ENCODE measurements at places on chromosomes 3 and 15. TPM values are rescaled to one million over a fixed set of nuclear protein-coding genes. Genes with fewer than 3 reads are reported as not detected.

CD200R1 gene
- not detected for total RNA-seq

ABHD5 gene
- total RNA-seq, result 11.3 TPM

BLM gene
- 11.8 TPM for total RNA-seq

LRIG1 gene
- 25.2 TPM for total RNA-seq

AGBL1 gene
- total RNA-seq, result not detected

ACTC1 gene
- not detected for total RNA-seq

ERICH6 gene
- total RNA-seq, result not detected

LRRC3B gene
- not detected for total RNA-seq

PIK3CA gene
- total RNA-seq, result 5.0 TPM

XCR1 gene
- total RNA-seq, result not detected

ARRDC4 gene
- 3.8 TPM for total RNA-seq

DNA sequence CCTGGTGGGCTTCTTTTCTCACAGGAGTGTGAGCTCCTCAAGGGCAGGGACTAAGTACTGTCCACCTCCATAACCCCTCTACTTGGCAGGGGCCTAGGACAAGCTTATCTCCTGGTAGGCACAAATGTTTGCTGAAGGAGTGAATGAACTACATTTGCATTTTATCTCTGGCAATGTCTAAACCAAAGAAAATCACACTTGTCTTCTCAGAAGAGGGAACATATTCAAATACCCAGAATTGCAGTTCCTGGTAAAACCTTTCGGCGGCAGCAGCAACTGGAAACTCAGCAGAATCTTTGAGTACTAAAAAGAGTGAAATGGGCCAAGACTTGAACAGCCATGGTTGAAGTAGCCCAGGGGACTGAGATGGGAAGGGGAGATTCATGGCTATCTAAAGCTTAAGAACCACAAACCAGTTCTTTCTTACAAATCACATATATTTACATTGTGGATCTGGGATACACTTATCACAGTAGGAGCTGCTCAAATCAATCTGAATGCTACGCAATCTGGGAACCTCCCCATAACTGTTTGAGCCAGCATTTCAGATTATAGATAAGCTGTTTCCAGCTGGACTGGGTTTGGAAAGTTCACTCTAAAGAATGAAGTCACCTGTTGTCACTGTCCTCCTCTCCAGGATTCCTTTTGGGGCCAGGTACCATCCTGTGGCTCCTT lies 18.7 kb upstream of the PTPN9 start:
- peak; percentile 24 for DNase-seq

DNA sequence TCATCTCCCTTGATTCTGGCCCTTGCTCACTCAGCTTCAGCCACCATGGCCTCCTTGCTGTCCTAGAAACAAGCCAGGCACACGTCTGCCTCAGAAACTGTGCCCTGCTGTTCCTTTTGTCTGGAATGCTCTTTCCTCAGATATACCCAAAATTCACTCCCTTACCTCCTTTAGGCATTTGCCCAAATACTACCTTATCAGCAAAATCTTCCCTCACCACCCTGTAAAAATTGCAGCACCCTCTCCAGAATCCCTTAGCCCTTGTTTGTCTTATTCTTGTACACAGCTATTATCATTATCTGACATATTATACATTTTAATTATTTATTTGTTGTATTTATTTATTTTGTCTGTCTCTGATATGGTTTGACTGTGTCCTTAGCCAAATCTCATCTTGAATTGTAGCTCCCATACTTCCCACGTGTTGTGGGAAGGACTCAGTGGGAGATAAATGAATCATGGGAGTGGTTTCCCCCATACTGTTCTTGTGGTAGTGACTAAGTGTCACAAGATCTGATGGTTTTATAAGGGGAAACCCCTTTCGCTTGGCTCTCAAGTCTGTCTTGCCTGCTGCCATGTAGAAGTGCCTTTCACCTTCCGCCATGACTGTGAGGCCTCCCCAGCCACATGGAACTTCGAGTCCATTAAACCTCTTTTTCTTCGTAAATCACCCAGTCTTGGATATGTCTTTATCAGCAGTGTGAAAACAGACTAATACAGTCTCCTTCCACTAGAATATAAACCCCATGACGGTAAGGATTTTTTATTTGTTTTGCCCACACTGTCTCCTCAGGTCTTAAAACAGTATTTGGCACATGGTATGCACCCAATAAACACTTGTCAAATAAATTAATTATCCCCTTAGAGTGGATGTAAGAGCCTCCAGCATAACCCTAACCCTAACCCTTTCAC lies 60.0 kb upstream of the STT3B start:
- DNase-seq, result no peak

DNA sequence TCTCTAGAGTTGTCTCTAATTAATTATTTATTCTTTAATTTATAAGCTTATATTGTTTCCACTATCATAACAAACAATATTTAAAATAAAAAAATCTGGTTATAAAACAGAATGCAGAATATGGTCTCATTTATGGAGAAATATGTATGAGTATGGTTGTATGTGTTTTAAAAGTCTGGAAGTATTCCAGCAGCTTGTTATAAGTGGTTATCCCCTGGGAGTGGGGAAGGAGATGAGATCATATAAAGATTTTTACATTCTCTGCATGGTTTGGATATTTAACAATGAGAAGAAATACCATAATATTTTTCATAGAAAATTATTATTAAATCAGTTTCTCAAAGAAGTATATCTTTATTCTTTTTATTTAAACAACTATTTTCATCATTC lies 135.4 kb upstream of the MB21D2 start:
- DNase-seq, result no peak

DNA sequence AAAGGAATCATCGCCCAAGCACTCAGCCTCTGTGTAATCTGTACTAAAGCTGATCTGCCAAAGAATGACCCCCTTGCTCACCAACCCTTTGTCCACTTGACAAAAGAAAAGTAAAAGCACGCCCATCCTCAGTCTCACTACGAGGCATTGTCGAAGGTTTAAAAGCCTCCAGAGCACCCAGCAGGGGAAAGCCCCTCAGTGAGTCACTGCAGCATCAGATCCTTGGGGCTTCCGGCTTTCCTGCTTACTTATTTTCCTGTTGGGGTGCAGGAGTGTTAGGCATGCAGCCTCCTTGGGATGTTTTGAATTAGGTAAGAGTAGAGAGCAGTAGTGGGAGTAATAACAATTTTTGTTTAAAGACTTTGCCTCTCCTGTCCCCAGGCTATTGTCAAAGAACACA lies 216.1 kb downstream of the MTHFS start:
- DNase-seq, result no peak

GRCh38 chr15:90906181-90906849 lies 3.2 kb downstream of the MAN2A2 start:
- DNase-seq, result no peak

DNA sequence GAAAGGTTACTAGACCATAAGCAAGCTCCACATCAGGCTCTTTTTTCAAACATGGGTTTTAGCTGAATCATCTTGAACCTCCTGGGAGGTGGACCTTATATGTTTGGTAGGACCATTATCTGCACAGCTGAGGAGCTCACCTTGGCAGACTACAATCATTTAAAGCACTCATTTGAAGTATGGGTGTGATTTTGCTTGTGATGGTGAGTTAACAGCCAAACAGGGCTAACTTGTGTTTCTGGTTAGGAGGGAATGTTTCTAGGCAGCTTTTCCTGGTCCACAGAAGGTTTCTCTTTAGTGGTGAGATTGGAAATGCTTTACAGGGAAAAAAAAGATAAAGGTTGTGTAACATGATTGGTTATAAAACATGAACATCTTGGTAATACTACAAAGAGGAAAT lies 61.8 kb downstream of the ARHGEF26 start:
- DNase-seq, result no peak

- no peak for DNase-seq
Measured at GRCh38 chr3:193149998-193150397, 91.0 kb upstream of the PLAAT1 start.

- DNase-seq, result no peak
Measured at GRCh38 chr3:168100777-168101492, 5.2 kb upstream of the GOLIM4 start.

DNA sequence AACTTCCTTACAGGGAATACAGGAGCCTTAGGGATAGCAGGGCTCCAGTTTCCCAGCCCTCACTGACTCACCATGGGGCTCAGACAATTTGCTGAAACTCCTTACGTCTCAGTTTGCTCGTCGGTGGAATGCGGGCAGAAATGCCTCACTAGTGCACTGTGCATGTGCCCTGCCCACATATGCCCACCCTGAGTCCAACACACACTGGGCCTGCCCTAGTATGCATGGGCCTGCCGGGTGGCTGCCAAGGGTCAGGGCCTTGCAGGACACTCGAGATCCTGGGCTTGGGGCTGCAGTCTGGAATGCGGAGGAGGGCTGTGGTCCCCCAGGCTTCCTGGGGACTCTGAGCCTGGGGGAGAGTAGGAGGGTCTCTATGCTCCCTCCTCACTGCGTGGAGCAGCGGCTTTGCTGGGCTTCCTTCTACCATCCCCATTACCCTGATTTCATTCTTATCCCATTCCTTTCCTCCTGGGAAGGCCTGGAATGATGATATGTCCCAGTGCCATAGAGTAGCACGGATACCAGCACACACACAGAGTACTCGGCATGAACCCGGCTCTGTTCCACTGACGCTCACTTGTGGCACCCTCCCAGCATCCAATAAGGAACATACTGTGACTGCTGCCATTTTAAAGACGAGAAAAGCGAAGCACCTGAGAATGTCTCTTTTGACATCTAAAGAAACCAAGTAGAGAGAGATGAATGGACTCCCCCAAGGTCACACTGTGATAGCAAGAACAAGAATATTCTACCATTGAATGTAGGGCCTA lies 124.2 kb downstream of the ASB7 start:
- no peak for DNase-seq

- peak; percentile 84 for DNase-seq
Measured at GRCh38 chr3:107855710-107856109, 235.1 kb downstream of the CD47 start.

DNA sequence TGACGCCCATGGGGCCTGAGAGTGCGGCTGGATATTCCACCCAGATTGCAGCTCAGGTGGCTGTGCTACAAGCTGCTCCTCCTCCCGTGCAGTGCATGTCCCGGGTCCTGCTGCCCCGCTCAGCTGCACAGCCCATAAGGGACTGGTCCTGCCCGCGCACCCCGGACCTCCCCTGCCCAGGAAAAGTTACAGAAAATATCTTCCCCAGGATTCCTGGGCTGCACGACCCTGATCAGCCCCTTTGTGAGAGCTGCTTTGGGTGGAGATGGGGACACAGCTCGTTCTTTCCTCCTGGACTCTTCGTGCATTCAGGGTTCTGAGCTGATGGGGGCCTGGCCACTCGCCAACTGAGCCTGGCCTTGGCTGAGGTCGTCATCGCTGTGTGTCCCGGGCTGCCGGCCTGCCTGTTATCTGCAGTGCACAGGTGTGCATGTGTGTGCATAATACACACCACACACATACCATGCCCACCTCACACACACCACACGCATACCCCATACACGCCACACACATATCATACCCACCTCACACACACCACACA lies 28.8 kb downstream of the APBA2 start:
- no peak for DNase-seq

DNA sequence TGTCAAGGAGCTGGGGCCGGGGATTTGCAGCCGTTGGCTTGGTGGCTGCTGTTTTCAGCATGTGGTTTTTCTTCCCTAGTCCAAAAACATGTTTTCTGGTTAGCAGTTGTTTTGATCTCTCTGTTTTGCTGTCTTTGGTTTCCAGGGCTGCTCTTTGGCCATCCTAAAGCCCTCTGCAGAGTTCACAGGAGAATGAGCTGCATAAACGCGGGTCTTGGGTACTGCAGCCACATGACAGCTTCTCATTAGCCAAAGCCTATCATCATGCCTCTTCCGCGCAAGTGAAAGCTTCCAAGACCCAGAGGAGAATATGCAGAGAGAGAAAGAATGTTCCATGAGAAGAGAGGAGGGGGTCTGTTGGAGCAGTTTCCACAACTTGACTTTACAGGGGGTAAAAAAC lies 138.5 kb downstream of the NTRK3 start:
- no peak for DNase-seq

- DNase-seq, result no peak
Measured at GRCh38 chr3:2790266-2790815, 319.8 kb downstream of the IL5RA start.

GRCh38 chr3:197083486-197083885 lies 53.9 kb upstream of the MELTF start:
- DNase-seq, result no peak

DNA sequence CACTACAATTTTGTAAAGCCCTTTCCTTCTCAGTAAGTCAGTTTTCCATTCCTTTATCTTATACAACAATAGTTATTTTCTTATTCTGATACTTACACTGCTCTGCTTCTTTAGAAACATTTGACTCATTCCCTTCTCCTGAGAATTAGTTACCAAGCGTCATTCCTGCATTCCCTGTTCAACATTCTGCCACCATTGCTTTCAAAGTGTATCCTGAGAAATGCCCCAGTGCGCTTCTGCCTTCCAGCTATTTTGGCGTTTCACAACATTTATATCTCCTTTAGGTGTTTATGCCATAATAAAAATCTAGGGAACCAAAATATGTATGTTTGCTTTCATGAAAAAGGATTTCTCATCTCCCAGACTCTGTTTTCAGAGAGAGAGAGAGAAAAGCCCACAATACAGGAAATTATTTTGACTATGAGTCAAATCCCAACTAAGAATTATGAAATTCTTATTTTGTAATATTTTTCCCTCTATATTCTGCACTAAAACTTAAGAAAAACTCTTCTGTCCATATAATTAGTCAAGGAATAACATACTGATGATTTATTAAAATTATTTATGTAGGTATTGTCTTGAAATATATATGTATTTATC lies 118.2 kb upstream of the RAP2B start:
- DNase-seq, result no peak

DNA sequence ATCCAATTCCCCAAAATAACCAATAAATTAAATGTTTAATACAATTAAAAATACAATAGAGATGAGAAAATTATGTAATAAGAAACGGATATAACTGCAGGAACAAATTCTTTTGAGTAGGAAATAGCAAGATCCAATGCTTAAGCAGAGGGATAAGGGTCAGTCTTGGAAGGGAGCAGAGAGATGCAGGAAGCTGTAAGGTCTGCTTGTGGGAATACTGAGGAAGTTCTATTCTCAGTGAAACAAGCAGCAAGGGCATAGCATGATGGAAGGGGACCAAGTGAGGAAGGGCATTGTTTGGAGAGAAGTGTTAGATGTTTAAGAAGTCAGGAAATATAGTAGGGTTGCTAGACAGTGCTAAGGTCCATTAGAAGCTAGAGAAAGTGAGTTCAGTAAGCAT lies 409.0 kb downstream of the TBC1D5 start:
- no peak for DNase-seq

- no peak for DNase-seq
Measured at GRCh38 chr15:68114356-68114755, 60.2 kb downstream of the PIAS1 start.

- DNase-seq, result no peak
Measured at GRCh38 chr3:177169936-177170722, 27.2 kb downstream of the TBL1XR1 start.

- DNase-seq, result no peak
Measured at GRCh38 chr3:97010881-97011657, 196.7 kb downstream of the EPHA6 start.

- peak; percentile 63 for DNase-seq
Measured at GRCh38 chr3:129936757-129937156, 37.8 kb upstream of the TRH start.

DNA sequence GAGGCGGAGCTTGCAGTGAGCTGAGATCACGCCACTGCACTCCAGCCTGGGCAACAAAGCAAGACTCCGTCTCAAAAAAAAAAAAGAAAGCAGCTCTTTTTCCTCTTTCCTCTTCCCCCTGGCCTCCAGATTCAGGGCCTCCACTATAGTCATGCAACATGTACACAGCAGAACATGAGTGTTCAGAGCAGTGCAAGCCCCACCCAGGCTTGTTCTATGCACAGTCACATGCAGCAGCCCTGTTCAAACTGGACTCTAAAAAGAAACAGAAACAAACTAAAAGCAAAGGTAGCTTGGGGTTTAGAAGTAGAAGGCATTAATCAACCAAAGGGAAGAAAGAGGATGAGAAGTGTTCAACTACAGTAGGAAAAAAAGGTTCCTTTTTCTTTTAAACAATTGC lies 11.8 kb downstream of the SHQ1 start:
- no peak for DNase-seq

All from HT-29 (cell line).